ENCODE measurements at places on chromosomes 4 and X.
A peak's percentile ranks its signal among the peaks of the same experiment; 100 is the strongest.

- DNase-seq: no peak
These were observed 126.7 kb upstream of the OTUD4 start for GRCh38 chr4:145307120-145307519.

GRCh38 chr4:172950990-172951389, 217.6 kb upstream of the GALNT7 start:
- no peak for DNase-seq

GRCh38 chr4:102787096-102787881, 26.5 kb upstream of the MANBA start:
- no peak for DNase-seq

- no peak for DNase-seq
These were observed 184.2 kb upstream of the CTSO start for GRCh38 chr4:156137679-156138473.

GRCh38 chr4:31964685-31965084, 1244.5 kb downstream of the PCDH7 start:
- no peak for DNase-seq

- DNase-seq: no peak
These were observed 6.2 kb downstream of the LINC00632 start for GRCh38 chrX:140715787-140716186.

- DNase-seq: no peak
These were observed 41.0 kb upstream of the SH3RF1 start for GRCh38 chr4:169311643-169312365.

DNA sequence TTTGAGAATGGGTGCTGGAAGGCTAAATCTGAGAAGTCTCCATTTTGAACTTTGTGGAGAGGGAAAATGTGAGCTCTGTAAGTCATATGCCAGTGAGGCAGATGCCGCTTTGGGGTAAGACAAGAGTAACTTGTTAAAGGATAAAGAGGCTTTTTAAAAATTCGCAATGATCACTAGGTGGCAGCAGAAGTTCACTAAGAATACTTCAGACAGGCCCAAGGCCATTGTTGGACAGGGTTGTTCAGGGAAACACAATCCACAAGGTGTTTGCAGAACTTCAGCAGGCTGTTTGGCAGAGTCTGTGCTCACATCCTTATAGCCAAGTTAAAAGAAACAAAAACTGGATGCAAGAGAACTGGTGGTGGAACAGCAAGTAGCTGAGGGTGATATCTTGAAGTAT, 13.7 kb upstream of the PIGA start:
- no peak for DNase-seq

- no peak for DNase-seq
These were observed 592.5 kb downstream of the PCDH18 start for GRCh38 chr4:136939781-136940180.

- DNase-seq: no peak
These were observed 8.9 kb upstream of the RGS12 start for GRCh38 chr4:3283916-3284315.

DNA sequence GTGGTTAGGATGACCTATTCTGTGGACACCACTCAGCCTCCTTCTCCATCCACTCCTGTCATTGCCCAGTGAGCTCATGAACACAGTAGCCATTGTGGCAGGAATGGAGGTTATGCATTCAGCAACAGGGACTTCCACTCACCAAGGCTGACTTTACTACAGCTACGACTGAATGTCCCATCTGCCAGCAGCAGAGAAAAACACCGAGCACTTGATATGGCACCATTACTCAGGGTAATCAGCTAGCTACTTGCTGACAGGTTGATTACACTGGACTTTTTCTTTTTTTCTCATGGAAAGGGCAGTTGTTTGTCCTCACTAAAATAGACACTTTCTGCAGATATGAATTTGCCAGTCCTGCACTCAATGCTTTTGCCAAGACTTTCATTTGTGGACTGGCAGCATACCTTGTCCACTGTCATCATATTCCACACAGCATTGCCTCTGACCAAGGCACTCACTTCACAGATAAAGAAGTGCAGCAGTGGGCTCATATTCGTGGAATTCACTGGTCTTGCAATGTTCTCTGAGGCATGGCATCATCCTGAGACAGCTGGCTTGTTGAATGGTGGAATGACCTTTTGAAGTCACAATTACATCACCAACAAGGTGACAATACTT, 37.3 kb upstream of the UGT2B4 start:
- no peak for DNase-seq

GRCh38 chr4:186137196-186137794, 32.8 kb downstream of the FAM149A start:
- no peak for DNase-seq

GRCh38 chr4:153326513-153326912, 18.0 kb upstream of the MND1 start:
- DNase-seq: no peak

GRCh38 chr4:124053872-124054538, 657.4 kb downstream of the SPRY1 start:
- DNase-seq: no peak

GRCh38 chr4:133637161-133637560, 488.1 kb downstream of the PCDH10 start:
- no peak for DNase-seq

GRCh38 chrX:12701628-12702027, 89.6 kb upstream of the PRPS2 start:
- peak; percentile 7 for DNase-seq

- no peak for DNase-seq
These were observed 405.8 kb upstream of the ADGRL3 start for GRCh38 chr4:60794372-60794771.

DNA sequence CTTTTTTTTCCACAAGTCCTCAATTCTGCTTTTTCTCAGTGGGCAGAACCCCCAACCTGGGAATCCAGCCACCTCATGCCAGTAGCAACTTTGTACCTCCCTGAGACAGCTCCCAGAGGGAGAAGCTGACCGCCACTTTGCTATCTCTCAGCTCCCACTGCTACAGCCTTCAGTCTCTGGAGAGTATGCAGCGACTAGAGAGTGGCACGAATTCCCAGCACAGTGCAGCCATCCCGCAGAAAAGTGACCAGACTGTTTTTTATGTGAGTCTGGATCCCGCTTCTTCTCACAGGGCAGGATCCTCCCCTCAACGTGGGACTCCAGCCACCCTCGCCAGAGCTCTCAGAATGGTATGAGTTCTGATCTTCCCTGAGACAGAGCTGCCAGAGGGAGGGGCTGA, 1234.6 kb downstream of the FAM133A start:
- no peak for DNase-seq

DNA sequence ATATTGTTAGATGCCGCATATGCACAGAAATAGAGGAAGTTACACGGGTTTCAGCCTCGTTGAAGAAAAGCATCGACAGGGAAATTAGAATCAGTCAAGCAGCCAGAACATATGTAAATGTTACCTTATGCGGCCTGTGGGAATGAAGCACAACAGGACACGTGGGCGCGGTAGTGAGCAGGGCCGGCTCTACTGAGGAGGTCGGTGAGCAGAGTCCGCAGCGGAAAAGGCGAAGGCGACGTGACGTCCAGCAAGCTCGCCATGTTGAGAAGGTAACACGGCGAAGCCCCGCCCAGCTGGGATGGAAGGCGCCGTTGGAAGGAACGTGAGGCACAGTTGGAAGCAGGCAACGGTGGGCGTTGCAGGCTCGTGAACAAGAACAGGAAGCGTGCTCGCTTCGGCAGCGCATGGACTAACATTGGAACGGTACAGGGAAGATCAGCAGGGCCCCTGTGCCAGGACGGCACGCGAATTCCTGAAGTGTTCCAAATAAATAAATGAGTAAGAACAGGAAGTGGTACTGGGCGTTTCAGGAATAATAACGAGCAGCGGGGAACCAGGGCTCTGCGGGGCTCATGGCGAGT, 54.6 kb downstream of the MTNR1A start:
- DNase-seq: no peak

DNA sequence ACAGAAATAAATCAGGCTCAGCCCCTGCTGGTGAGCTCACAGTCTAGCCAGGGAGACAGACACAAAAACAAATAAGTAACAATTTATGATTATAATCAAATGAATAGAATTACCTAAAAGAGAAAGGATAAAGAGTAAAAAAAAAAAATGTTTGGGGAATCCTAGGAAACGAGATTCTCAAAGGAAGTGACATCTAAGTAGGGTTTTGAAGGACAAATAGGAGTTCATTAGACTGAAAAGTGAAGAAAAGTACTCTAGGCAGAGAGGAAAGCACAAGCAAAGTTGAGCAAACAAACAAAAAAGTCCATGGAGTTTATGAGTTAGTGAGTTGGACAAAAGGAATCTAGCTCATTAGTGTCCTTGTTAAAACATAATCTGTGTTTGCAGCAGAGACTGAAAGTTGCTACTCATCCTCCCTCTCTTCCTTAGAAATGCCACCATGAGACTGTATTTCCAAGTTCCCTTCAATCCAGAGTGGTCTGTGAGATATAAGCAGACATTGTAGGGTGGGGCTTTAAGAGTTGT, 145.6 kb downstream of the SPATA18 start:
- no peak for DNase-seq

GRCh38 chr4:189773909-189774308, 166.8 kb upstream of the FRG1 start:
- DNase-seq: no peak

DNA sequence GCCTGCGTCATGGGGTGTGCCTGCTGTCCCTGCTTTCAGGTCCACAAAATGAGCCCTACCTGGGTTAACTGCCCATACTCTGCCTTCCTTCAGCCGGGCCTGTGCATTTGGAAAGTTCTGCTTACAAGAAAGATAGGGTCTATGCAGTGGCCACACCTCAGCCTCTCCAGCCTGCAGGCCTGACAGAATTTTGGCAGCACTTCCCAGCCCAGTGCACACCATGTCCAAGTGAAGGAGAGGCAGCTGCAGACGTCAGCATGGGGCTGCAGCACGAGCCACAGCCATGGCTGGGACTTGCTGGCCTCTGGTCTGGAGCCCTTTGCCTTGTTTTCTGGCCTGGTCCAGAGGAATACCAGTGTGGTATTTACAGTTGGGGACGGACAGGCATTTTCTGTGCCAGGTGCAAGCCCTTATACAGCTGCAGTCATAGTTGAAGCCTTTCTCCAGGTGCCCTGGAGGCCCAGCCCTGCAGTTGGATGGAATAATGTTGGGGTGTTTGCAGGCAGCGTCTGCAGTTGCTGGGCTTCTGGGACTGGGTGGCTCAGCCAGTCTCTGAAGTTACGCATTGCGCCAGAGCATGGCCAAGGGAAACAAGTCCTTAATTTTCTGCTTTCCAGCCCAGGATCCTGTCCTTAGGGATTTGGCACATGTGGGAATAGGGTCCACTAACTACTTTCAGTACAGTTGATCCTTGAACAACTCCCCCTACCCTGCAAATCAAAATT, 26.2 kb downstream of the JADE1 start:
- no peak for DNase-seq

DNA sequence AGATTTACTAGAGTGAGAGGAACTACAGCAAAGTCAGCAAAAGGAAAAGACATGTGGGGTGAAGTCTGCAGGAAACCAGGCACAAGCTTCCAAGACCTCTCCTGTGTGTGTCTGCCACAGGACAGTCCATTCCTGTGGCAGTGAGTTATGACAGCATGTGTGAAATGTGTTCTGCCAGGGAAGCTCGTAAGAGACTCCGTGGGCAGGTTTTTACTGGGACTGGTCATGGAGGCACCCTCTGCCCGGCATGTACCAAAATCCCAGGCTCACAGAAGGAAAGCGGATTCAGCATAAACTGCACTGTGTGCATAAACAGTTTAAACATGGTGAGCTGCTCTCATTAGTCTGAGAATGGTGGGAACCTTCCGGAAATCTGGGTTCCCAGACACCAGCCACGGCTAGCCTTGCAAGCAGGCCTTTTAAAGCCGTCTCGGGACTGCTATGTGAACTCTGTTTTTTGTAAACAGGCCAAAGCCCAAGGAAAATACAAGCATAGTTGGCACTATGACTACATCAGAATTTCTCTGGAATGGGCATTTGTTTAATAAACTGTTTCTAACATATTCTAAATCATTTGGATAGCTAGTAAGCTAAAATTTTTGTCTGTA, 288.5 kb downstream of the TENM3 start:
- no peak for DNase-seq
